ENCODE measurements at places on chromosomes 2 and 18.

DNA sequence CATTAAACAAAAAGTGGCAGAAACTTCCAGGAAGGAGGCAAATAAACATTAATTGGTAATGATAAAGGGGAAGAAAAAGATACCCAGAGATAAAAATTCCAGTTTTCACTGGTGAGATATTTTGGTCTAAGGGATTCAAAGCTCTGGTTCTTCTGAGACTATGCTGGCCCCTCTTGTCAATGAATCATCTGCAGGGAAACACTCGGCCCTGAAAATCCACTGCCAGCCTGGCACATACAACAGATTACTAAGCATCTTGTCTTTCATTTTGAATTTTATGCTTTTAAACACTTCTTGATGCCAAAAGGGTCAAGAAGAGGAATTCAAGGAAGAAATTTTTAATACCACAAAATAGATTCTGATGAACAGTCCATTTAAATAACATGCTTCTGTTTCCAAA is 1603.8 kb upstream of the ZEB2 start:
- peak; percentile 0 for DNase-seq

- DNase-seq: peak; percentile 65
Observed at GRCh38 chr18:77107292-77107691, 25.3 kb downstream of the MBP start.

DNA sequence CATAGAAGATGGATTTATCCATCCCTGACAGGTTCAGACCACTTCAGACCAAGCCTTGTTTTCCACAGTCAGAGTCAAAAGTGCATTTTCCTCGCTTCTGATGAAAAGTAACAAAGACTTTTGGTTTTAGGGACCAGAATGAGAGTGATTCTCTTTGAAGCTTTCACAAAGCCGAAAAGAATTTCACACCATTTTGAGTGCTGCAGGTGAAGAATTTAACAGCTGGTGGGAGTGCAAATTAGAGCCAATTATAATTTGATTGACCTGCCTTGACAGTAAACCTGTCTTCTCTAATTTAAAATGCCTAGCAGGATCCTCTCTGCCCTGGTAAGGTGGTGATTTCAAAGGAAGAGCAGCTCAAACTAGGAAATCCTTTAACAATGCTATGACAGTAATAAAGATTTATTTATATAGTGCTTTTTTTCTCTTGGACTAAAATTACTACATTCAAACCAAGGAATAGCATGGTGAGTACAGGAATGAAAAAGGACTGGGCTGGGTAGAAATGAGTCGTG is 241.6 kb downstream of the HRH4 start:
- peak; percentile 20 for DNase-seq

GRCh38 chr2:273333-273732 is 8.6 kb downstream of the ACP1 start:
- no peak for DNase-seq

DNA sequence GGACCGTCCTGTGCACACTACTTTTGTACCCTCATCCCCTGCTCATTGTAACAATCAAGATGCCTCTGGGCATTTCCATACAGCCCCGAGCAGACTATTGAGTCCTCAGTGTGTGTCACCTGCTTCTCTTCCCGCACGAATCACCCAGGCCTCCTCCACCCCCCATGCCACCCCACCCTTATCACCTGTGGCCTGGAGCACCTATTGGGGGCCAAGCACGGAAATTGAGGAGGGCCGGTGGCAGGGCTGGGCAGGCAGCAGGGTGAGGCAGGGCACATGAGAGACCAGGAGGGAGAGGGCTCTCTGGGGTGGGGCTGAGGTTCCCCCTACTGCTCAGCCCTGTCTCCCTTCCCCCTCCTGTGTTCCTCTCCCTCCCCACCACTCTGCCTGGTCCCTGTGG is 4.3 kb upstream of the NIFK start:
- no peak for DNase-seq

- DNase-seq: no peak
Observed at GRCh38 chr2:196059491-196059960, 9.1 kb downstream of the DNAH7 start.

- no peak for DNase-seq
Observed at GRCh38 chr18:40832362-40832761, 1122.7 kb upstream of the PIK3C3 start.

DNA sequence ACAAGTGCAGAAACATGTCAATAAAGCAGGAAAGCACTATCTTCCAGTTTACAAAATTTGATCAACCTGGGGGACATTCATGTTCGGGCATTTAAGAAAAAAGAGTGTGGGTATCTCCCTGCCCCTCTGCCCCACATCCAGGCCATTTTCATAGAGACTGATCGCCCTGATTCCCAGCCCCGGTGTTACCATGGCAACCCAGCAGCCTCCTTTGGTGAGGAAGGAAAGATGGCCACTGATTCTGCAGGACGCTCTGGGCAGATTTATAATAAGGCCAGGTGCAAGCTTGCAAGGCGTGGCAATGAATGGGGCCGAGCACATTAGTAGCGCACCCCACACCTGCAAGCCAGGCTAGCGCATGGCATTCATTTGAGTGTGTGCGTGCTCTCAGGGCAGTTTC is 36.7 kb upstream of the ARL4C start:
- peak; percentile 82 for DNase-seq

GRCh38 chr2:72035518-72036172 is 112.0 kb downstream of the CYP26B1 start:
- DNase-seq: no peak

- DNase-seq: peak; percentile 31
Observed at GRCh38 chr18:24991141-24992060, 360.6 kb downstream of the ZNF521 start.

DNA sequence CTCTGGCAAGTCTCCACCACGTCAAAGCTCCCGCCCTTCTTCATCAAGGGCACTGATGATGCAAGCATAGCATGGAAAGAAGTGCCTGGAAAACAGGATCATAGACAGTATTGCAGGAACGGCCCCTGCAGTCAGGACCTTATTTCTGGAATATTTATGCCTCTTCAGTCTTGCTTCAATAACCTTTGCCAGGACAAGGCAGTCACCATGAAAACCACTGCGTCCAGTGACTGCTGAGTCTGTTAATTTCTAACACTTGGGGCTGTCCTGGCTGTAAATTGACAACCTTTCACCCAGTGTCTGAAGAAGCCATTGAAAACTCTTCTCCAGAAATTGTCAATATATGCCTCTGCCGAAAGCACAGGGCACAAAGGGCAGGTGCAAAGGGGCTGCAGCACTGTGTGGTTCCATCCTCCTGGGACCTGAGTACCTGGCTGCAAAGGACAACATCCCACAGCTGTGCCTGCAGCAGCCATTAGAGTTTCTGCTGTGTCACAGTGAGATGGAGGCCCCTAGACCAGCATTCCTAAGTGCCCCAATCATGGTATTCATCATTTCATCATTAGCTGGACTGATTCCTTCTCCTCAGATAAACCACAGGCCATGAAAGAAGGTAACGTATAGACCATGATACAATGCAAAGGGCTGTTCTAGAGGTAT is 819.6 kb downstream of the RNF144A start:
- no peak for DNase-seq

- DNase-seq: peak; percentile 36
Observed at GRCh38 chr2:83224591-83225200, 1234.4 kb downstream of the SUCLG1 start.

- DNase-seq: no peak
Observed at GRCh38 chr18:52391810-52392559, 52.0 kb downstream of the DCC start.

- peak; percentile 42 for DNase-seq
Observed at GRCh38 chr2:29580223-29580622, 341.2 kb downstream of the ALK start.

GRCh38 chr2:55581874-55582547 is 35.4 kb downstream of the PPP4R3B start:
- DNase-seq: no peak

DNA sequence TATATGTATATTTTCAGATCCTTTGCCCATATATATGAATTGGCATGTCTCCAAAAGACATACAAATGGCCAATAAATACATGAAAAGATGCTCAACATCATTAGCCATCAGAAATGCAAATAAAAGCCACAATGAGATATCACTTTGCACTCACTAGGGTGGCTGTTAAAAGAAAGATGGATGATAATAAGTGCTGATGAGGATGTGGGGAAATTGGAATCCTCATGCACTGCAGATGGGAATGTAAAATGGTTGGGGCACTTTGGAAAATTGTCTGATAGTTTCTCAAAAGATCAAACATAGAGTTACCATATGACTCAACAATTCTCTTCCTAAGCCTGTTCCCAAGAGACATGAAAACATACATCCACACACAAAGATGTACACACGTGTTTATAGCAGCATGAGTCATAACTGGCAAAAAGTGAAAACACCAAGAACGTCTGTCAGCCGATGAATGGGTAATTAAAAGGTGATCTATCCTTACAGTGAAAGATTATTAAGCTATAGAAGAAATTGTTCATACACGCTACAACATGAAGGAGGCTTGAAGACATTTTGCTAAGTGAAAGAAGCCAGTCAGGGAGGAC is 19.7 kb downstream of the NGEF start:
- DNase-seq: no peak

DNA sequence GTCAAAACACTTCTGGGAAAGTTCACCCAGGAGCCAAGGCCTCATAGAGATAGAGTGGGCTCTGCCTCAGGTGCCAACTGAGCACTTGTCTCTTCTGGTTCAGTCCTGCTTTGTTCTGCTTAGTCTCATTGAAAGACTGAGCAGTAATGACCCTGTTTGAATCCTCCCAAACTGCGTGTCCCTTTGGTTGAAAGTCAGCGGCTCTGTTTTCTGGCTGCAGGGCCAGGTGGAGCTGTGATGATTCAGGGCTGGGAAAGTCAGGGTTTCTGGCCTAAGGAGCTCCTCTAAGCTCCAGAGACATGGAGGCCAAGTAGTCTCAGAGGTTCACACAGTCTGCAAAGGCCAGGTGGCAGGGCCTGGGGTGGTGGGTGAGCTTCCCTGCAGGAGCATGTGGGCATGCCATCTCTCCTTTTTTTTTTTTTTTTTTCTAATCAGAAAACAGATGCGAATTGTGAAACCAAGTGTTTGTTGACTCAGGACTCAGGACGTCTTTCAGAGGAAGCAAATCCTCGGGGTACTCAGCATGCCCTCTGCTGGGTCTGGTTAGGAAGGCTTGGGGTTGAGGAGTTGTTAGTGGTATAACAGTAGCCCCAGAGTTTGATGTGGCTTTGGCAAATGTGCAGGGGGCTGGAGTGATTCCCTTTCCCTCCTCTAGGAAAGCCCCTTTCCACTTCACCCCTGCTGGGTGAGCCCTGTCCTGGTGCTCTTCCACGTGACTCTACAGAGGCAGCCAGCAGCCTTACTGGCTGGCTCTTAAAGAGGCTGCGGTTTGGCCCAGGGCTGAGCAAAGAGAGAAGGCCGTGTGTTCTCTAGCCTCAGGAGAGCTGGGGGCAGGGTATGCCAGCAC is 38.3 kb downstream of the TMEM17 start:
- no peak for DNase-seq

DNA sequence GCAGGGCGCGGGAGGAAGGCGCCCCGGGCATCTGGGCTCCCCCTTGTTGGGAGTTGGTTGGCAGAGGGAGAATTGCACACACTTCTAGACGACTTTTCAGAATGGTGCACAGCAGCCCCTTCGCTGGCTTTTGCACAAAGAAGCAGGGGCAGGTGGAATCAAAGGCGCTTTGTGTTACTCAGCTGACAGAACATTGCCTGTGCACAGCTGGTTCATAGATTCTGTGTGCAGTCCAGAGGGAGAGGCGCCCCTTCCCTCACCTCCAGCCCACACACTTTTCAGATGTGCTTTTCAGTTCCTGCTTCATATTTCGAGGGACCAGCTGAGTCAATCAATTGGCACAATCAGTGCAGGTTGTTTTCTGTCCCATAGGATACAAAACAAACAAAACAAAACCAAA is 348.4 kb upstream of the RAB12 start:
- peak; percentile 73 for DNase-seq

DNA sequence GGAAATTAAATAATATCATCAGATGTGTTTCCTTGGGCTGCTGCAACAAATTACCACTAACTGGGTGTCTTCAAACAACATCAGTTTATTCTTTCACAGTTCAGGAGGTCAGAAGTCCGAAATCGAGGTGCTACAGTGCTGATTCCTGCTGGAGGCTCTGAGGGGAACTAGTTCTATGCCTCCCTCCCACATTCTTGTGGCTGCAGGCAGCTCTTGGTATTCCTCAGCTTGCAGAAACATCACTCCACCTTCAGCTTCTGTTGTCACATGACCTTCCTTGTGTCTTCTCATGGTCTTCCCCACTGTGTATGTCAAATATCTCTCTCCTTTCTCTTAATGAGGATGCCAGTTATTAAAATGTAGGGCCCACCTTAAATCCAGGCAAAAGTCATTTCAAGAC is 29.3 kb upstream of the DCC start:
- no peak for DNase-seq

DNA sequence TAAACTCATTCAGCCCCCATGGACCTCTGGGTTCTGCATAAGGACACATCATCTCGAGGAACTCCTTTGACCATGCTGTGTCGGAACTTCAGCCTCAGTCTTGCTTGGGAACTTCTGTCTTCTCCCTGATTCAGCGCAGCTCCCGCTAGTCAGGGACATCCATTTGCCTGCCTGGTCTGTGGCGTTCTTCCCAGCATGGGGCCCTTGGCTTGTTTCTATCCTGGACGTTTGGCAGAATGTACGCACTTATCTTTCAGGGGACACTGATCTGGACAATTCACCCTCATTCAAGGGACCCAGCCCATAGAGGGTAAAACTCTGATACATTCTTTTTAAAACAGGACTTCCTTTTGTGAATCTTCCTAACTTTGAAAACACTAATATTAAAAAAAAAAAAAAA is 75.8 kb upstream of the WIPF1 start:
- no peak for DNase-seq

DNA sequence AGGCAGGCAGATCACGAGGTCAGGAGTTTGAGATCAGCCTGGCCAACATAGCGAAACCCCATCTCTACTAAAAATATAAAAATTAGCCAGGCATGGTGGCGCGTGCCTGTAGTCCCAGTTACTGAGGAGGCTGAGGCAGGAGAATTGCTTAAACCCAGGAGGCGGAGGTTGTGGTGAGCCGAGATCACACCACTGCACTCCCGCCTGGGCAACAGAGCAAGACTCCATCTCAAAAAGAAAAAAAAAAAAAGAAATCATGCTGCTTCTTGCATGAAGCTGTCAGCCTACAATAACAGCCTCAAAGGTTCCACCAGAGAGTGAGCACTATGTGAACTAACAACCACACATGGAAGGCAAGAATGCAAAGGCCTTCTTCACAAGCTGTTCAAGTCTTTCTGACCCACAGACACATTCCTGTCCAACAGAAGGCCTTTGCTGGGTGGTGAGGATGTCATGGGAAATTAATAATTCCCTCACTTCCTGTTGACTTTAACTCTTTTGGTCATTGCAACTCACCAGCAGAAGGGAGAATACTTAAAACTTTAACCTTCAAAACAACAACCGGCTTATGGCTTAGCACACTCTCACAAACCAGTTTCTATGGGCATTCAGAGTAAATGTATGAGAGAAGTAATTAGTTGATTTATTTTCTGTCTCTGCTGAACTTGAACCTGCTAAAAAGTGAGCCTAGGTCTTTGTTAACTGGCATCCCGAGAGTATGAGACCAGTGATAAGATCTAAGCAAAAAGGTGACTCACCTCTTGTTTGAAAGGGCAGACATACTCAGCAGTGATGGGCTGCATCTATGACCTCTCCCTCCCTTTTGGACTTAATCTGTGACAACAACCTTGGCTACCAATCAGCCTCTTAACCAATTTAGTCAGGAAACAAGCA is 11.8 kb downstream of the PLEKHM3 start:
- DNase-seq: no peak
